ENCODE measurements at places on chromosomes 16 and 17.
A peak's percentile ranks its signal among the peaks of the same experiment; 100 is the strongest.

DNA sequence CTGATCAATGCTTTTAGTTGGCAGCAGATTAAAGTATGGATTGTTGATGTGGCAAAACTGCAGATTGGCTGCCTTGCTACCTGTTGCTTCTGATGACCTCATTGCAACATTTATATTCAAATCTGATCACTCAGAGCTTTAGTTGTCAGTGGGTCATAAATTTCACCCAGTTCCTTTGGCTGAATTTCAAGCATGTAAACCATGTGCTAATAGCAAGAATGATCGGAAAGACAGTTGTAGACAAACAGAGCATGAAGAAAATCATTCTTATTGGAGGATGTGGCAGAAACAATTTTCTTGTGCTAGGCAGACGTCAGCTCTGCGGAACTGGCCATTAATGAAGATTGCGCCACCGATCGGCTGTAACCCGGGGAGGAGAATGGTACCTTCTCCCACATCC is 346.6 kb upstream of the EEF2KMT start:
- DNase-seq, result no peak

DNA sequence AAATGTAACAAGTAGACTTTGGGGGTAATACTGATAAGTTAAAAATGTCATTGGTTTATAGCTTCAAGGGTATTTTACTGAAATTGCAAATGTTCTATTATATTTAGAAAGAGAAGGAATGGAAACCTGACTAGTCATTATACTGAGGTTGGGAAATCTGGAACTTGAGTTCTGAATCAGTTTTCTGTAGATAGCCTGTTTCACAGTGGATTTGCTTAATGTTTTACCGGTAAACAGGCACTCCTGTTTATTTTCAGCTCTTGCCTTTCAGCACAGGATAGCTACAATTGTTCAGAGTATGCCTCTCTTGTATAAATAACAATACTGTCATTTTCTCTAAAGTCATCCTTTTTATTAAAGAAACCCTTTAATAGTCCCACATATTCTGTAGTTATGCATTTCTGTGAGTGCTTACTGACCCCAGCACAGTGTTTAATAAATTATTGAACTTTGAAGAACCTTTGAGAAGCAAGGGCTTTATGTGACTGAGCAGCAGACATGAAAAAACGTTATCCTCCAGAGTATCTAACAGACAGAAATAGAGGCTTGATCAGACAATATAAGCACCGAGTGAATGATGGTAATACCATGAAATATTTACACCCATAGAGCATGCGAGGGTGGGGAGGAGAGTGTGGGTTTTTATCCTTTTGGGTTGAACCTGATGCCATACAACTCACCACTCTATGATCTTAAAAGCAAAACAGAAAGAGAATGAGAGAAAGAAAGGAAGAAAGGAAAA is 58.2 kb downstream of the FTO start:
- no peak for DNase-seq

GRCh38 chr16:85569615-85570212 is 43.4 kb upstream of the GSE1 start:
- DNase-seq, result no peak

DNA sequence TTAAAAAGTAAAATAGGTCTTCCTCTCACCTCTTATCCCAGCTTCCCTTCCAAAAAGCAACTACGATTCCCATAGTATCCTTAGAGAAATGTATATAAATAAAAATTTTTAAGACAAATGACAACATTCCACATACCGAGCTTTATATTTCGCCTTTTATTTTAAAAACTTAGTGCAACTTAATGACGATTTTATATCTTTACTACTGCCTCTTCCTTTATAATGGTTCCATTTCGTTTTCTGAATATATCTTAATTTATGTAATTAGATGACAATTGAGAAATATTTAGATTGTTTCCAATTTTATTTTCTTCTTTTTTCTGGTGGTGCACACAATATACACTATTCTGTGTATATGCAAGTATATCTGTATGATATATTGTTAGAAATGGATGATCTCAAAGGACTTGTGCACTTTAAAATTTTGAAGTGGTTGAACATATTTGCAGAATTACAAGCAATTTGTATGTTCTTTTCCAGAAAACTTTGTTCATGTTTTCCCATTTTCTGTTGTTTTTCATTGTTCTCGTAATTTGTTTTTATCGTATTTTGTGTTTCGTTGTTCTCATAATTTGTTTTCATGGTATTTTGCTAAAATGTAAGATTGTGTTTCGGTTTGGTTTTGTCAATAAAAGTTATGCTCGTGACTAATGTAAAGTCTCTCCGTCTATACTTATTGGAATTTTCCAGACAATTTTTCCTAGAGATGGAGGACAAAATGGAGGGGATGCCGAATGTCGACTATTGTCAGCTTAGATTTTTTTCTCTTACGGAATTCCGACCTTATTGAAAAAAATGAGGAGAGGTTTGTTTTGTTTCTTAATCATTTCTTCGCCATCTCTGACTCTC is 20.4 kb upstream of the HOXB13 start:
- no peak for DNase-seq

- DNase-seq, result peak; percentile 89
Measured at GRCh38 chr16:70428178-70428998, 10.5 kb downstream of the ST3GAL2 start.

DNA sequence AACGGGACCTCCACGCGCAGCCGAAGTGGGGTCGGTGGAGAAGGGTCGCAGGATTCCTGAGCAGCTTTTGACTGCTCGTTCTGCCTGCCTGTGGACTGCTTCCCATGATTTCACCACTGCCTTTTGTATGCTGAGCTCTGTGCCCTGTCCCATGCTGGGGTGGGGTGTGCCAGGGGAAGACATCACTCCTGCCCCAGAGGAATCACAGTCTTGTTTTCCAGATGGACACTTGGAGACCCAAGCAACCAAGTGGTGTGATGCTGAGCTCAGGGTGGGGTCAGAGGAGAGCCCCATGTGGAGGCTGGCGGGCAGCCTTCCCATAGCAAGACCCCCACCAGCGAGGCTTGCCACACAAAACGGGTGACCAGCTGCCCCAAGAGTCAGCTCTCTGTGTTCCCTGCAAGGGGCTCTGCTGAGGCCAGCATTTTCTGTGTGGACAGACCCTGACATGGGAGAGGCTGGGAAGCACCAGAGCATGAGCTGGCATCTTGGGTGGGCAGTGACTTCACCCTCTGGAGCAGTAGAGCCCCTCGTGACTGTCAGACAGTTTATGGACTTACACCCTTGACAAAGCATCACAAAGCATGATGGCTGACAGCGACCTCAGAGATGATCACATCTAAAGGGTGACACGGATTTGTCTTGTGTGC is 111.9 kb downstream of the GNAO1 start:
- no peak for DNase-seq

DNA sequence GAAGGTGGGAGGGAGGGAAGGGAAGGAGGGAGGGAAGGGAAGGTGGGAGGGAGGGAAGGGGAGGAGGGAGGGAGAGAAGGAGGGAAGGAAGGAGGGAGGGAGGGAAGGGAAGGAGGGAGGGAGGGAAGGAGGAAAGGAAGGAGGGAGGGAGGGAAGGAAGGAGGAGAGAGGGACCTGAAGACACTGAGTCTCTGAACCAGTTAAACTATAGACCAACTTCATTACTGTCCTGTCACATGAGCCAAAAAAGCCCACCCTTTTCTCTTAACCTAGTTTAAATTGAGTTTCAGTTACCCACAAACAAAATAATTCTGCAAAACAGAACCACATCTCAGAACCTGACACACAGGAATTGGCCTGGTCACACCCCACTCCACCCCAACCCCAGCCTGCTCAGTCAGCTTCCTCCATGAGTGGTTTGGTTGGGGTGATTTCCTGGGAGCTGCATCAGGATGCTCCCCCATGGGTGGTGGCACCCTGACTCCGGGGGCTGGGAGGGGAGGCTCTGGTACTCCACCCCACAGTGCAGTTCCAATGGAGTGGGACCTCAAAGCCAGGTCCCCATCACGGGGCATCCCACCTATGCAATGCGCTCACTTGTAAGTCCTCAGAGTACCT is 4.7 kb upstream of the PRR29 start:
- DNase-seq, result no peak

DNA sequence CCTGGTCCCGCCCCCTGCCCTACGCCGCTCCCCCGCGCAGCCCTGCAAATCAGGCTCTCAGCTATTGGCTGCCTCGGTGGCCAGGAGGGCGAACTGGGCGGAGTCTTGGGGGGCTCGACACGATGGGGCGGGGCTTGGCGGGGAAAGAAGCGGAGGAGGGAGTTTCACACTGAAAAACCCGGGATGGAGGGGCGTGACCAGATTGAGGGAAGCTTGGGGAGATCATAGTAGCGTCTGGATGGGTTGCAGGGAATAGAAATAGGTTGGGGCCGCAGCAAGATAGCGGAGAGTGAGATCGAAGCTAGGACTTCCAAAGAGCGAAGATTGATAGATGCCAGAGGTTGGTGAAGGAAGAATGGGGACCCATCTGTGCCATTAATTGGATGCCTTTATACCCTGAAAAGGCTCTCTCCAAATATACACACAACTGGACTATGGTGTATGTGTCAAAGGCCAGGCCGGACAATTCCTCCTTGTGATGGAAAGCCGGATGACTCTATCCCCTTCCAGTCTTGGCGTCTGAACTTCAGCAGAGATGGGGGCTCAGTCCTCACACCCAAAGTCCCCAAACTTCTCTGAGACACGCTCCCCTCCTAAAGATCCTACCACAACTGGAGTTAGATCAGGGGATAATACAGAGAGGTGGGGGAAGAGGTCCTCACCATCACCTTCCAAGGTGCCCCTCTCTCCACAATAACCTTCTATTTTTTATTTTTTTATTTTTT is 376 bp upstream of the STAC2 start:
- DNase-seq, result no peak

GRCh38 chr16:59192551-59193199 is 458.6 kb upstream of the GOT2 start:
- no peak for DNase-seq

- DNase-seq, result no peak
Measured at GRCh38 chr17:12282056-12282455, 261.4 kb downstream of the MAP2K4 start.

- no peak for DNase-seq
Measured at GRCh38 chr17:82294064-82294773, 20.7 kb upstream of the CSNK1D start.

GRCh38 chr16:70476272-70477020 is 22.1 kb downstream of the FCSK start:
- no peak for DNase-seq

DNA sequence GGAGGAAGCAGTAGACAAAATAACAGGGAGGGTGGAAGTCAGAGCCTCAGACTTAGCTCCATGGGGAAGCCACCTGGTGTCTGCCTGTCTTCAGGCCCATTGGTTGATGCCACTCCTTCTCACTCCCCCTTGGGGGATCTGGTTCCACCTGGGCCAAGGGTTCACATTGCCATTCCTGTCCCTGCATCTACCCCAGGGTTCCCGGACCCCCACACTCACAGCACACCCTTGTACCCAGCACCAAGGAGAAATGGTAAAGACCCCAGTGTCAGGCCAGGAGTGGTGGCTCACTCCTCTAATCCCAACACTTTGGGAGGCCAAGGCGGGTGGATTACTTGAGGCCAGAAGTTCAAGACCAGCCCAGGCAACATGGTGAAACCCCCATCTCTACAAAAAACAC is 1.0 kb upstream of the CA7 start:
- DNase-seq, result no peak

- DNase-seq, result no peak
Measured at GRCh38 chr17:33832262-33832661, 422.8 kb upstream of the CCL2 start.

- DNase-seq, result no peak
Measured at GRCh38 chr17:83086199-83086880, 6.9 kb downstream of the METRNL start.

DNA sequence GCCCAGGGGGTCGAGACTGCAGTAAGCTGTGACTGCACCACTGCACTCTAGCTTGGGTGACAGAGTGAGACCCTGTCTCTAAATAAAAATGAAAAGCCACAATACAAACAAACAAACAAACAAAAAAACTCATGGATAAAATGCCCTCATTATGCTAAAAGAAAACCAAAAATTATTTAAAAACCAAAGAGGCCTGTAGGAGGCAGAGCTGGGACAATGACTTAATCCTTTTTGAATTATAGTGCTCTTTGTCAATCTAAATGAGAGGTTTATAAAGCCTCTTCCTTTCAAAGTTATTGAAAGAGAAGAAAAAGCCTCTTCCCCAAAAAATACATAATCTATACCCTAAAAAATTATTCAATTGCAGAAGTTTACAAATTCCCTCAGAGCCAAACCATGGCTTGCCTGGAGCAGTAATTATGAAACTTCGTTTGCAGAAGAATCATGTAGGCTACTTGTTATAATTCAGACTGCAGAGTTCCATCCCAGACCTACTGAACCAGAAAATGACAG is 18.5 kb downstream of the CRLF3 start:
- DNase-seq, result no peak

GRCh38 chr17:80110447-80110812 is 9.0 kb downstream of the GAA start:
- DNase-seq, result no peak

DNA sequence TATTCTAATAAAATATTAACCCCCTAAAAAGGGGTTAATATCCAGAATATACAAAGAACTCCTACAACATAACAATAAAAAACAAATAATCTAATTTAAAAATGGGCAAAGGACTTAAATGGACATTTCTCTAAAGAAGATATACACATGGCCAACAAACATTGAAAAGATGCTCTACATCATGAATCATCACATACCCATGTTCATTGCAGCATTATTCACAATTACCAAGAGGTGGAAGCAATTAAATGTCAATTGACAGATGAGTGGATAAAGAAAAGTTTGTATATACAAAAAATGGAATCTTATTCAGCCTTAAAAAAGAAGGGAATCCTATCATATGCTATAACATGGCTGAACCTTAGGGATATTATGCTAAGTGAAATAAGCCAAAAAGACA is 36.8 kb downstream of the CPD start:
- no peak for DNase-seq

DNA sequence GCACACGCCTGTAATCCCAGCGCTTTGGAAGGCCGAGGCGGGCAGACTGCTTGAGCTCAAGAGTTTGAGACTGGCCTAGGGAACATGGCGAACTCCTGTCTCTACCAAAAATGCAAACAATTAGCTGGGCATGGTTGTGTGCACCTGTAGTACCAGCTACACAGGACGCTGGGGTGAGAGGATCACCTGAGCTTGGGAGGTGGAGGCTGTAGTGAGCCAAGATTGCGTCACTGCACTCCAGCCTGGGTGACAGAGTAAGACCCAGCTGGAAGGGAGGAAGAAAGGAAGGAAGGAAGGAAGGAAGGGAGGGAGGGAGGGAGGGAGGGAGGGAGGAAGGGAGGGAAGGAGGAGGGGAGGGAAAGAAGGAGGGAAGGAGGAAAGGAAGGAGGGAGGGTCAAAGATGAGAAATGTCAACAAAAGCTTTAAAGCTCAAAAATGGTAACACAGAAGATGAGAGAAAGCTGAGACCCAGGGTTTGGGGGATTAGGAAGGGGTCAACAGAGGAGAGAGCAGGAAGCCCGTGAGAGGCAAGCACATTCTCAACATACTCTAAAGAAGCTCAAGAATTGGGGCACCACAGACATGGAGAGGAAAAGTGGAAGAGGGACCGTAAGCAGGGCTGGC is 5.0 kb upstream of the KRT19 start:
- no peak for DNase-seq

GRCh38 chr16:89898201-89898967 is 20.3 kb upstream of the MC1R start:
- DNase-seq, result no peak

- no peak for DNase-seq
Measured at GRCh38 chr17:16880843-16881230, 91.1 kb downstream of the TNFRSF13B start.
